ENCODE measurements at places on chromosomes 2 and 18.
A peak's percentile ranks its signal among the peaks of the same experiment; 100 is the strongest.

DNA sequence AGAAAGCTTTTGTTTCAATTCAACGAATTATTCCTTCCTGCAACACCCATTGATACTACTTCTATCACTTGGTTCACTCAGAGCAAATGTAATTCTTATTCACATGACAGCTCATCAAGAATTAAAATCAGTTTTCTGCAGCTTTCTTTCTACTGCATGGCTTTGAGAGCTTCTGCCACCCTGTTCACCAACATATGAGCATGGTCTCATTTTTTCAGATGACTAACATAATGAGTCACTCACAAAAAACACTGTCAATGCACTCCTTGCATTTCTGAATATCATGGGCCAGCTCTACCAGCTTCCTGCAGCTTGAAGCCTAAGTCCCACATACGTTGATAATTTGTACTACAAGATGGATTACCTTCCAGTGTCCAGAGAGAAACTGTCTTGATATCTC lies 342.9 kb downstream of the LRATD1 start:
- no peak overlapping the region for H3K27ac ChIP-seq
- no peak for DNase-seq
- H3K27me3 ChIP-seq: no peaks in the 10 kb centered on the region
- H3K4me1 ChIP-seq: no peaks in the 10 kb centered on the region

- H3K4me1 ChIP-seq: peaks cover 61% of the 10 kb centered on the region
- peak overlapping the region; percentile 55 for H3K27ac ChIP-seq
- no peak overlapping the region for H3K4me3 ChIP-seq
- DNase-seq: peak; percentile 39
Measured at GRCh38 chr18:48839819-48840490, 110.8 kb downstream of the SMAD7 start.

DNA sequence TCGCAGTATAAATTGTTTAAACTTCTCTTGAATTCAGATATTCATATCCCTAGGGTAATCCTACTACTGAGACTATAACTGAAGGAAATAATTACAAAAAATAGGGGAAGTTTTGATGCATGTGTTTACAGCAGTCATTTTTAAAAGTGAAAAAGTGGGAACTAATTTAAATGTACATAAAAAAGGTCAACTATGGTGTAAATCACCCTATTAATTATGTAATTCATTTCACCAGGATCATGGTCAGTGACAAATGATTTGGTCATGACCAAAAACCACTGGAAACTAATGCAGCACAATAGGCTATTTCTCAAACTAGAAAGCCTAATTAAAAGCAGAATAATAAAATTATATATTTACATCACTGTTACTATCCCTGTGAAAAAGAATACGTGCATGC lies 5.0 kb upstream of the CNGA3 start:
- H3K4me3 ChIP-seq: no peak overlapping the region
- peaks cover under 1% of the 10 kb centered on the region for H3K4me1 ChIP-seq
- H3K27ac ChIP-seq: no peak overlapping the region
- no peak for DNase-seq
- H3K27me3 ChIP-seq: peaks cover 20% of the 10 kb centered on the region
- no peaks in the 10 kb centered on the region for H3K36me3 ChIP-seq

DNA sequence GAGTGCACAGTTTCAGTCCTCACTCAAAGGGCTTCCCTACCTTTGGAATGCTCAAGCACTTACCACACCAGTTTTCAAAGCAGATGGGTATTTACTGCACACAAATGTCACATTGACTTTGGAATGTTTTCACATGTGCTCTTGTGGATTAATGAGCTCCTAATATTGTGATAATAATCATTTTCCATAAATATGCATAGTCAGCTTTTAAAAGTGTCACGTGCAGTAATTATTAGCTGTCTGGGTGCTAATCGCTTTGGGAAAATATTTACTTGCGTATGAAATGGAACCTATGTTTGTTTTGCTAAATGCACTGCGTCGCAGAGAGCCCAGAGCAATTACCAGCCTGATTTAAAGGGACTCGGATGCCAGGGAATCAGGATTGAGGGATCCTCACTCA lies 229.3 kb downstream of the SMAD2 start:
- H3K27ac ChIP-seq: no peak overlapping the region
- no peaks in the 10 kb centered on the region for H3K27me3 ChIP-seq
- no peak overlapping the region for H3K4me3 ChIP-seq
- no peak for DNase-seq
- no peaks in the 10 kb centered on the region for H3K36me3 ChIP-seq

DNA sequence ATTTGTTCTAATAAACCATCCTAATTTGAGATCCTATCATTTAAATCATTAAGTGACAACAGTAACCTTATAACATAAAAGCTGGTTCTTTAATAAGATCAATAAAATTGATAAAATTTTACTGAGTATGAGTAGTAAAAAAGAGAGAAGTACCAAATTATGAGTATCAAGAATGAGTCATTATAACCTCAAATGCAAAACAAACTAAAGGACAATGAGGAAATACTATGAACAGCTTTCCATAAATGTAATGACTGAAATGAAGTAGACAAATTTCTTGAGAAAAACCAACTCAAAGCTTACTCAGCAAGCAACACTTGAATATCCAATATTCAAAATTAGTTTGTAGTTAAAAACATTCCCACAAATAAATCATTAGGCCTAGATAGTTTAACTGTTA lies 433.0 kb downstream of the ZEB2 start:
- no peaks in the 10 kb centered on the region for H3K4me1 ChIP-seq
- H3K36me3 ChIP-seq: no peaks in the 10 kb centered on the region
- H3K27ac ChIP-seq: no peak overlapping the region
- H3K4me3 ChIP-seq: no peak overlapping the region
- no peaks in the 10 kb centered on the region for H3K27me3 ChIP-seq

DNA sequence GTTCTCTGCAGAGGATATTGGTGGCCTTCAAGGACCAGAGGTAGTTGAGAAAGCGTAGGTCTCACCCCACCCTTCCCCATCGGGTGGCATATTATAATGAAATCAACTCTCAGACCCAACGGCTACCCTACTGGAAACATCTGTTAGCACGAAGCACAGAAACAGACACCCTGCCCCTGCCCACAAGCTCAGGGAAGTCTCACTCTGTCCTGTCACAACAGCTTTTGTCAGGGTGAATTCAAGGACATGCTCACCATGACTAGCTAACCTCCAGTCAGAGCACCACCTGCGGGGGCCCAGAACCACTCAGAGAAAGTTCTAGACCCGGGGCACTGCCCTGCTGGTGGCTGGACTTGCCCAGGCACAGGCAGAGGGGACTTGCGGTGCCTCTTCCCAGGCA lies 3.5 kb upstream of the B3GNT7 start:
- peaks cover 5% of the 10 kb centered on the region for H3K27me3 ChIP-seq
- H3K4me1 ChIP-seq: peaks cover 11% of the 10 kb centered on the region
- no peak for DNase-seq
- H3K27ac ChIP-seq: no peak overlapping the region
- no peaks in the 10 kb centered on the region for H3K36me3 ChIP-seq

GRCh38 chr2:191258996-191259395 lies 13.8 kb downstream of the MYO1B start:
- no peaks in the 10 kb centered on the region for H3K36me3 ChIP-seq
- H3K27me3 ChIP-seq: no peaks in the 10 kb centered on the region
- H3K4me3 ChIP-seq: no peak overlapping the region
- no peak for DNase-seq
- H3K4me1 ChIP-seq: peaks cover 30% of the 10 kb centered on the region

DNA sequence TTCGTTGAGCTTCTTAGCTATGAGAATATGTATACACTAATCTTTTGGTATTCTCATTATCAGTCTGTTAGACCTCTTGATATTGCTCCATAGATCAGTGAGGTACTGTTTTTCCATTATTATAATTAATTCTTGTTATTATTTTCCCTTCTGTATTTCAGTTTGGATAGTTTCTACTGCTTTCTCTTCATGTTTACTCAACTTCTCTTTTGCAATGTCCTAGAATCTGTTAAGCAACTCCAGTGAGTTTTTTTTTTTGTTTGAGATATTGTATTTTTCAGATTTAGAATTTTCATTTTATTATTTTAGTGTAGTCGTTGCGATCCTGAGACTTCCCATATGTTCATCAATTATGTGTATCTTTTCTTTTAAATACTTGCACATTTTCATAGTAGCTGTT lies 260.8 kb downstream of the SETBP1 start:
- H3K27ac ChIP-seq: no peak overlapping the region
- H3K27me3 ChIP-seq: no peaks in the 10 kb centered on the region
- no peak for DNase-seq
- H3K4me3 ChIP-seq: no peak overlapping the region

DNA sequence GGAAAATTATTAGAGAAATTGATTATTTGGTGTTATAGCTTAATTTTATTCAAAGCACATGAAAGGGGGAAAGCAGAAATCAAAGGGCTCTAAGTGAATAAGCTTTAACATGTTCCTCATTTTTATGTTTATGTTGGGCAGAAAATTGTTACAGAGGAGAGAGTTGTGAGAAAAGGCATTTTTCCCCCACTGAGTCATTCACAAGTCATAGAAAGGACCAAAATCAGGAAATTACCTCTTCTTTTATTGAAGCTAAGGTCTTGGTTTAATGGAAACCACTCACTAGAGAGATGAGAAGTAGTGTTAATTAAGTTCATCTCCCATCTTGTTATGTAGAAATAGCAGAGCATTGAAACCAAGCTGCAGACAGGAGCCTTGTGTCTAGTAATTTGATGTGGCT lies 175.3 kb upstream of the THUMPD2 start:
- DNase-seq: no peak
- no peaks in the 10 kb centered on the region for H3K4me1 ChIP-seq
- H3K27me3 ChIP-seq: no peaks in the 10 kb centered on the region
- no peaks in the 10 kb centered on the region for H3K36me3 ChIP-seq

DNA sequence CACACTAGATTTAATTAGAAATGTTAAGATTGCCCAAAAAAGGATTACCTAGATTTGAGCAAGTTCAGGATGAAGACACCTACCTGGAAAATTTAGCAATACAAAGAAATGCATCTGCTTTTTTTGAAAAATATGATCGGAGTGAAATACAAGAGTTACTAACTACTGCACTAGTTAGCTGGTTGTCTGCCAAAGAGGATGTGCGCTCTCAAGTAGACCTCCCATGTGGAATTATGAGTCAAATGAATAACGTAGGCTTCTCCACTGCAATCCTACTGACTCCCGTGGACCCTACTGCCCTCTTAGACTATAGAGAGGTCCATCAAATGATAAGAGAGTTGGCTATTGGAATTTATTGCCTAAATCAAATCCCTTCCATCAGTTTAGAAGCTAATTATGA lies 2.0 kb downstream of the ANKAR start:
- H3K36me3 ChIP-seq: peaks cover 10% of the 10 kb centered on the region
- peaks cover 18% of the 10 kb centered on the region for H3K4me1 ChIP-seq
- no peak for DNase-seq

DNA sequence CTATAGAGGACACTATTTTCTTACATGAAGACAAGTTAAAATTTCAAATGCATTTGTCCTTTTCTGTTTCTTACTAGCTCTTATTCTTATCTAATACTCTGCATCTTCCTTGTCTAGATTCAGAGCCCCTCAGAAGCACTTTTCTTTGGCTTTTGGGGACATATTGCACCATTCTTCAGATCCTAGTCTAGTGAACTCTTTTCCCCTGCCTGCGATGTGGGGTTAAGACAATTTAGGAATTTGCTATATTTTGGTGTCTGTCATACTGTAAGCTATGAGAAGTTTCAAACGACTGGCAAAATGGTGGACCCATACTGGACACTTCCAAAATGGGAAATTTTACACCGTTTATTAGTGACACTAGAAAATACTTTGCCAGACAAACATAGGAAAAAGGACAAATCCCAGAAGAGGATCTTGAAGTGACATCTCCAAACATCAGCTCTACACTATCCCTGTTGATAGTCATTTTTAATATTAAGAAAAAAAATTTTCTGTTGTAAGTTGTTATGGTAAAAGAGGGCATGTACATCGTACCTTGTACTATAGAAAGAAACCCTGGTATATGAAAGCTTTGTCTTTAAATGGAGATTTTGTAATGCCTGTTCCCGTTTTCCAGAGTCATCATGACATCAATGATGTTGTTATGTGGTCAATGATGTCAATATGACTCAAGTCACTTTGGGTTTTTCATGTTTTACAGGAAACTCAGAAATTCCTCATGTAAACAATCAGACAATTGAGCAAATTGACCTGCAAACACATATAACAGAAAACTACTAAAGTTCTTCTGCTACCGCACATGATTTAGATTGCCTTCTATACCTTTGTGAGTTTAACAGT lies 4.4 kb upstream of the KYNU start:
- H3K4me1 ChIP-seq: peaks cover 5% of the 10 kb centered on the region
- peak overlapping the region; percentile 74 for H3K27ac ChIP-seq
- no peak for DNase-seq
- H3K36me3 ChIP-seq: no peaks in the 10 kb centered on the region

DNA sequence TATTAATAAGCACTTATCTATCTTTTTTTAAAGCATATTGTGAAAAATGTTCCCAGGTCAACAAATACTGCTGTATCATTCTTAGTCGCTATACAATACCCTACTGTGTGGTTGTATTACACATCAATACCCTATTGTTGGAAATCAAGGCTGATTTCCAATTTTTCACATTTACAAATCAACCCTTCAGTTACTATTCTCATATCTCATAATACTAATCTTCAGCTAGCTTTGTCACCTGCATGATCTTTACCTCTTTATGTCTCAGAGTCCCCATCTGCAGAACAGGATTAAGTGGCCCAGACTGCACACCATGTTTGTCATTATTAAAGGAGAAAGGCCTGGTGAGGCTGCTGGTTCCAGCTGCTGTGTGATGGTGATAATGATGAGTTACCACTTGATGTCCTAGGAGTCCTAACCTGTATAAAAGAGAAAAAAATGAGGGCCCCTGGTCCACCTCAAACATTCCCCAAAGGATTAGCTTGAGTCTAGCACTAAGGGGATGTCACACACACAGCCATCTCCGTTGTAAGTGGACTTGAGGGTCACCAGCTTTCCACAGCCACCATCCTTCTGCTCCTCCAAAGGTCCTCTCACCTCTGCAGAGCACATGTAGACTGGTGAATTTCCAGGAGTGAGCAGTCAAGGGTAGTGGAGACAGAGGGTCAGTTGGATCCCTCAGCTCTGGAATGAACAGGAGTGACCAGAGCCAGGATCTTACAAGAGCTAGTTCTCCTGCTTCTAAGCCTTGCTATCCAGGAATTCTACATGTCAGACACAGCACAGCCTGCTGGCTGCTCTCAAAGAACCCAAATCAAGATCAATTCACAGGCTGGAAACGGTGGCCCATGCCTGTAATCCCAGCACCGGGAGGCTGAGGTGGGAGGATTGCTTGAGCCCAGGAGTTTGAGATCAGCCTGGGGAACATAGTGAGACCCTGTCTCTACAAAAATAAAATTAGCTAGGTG lies 36.0 kb upstream of the BIN1 start:
- H3K27ac ChIP-seq: no peak overlapping the region
- no peaks in the 10 kb centered on the region for H3K4me1 ChIP-seq
- no peak overlapping the region for H3K4me3 ChIP-seq
- DNase-seq: no peak

GRCh38 chr2:36329251-36329650 lies 26.3 kb upstream of the CRIM1 start:
- no peak overlapping the region for H3K4me3 ChIP-seq
- H3K27ac ChIP-seq: no peak overlapping the region
- no peaks in the 10 kb centered on the region for H3K27me3 ChIP-seq
- DNase-seq: no peak
- H3K36me3 ChIP-seq: no peaks in the 10 kb centered on the region

Data from upper lobe of right lung (tissue), 1 donor.